ENCODE measurements at places on chromosomes 3 and 15.

- DNase-seq, result no peak
Observed at GRCh38 chr15:90855139-90855538, 13.2 kb upstream of the FURIN start.

- no peak for DNase-seq
Observed at GRCh38 chr3:183313764-183314163, 60.7 kb downstream of the B3GNT5 start.

DNA sequence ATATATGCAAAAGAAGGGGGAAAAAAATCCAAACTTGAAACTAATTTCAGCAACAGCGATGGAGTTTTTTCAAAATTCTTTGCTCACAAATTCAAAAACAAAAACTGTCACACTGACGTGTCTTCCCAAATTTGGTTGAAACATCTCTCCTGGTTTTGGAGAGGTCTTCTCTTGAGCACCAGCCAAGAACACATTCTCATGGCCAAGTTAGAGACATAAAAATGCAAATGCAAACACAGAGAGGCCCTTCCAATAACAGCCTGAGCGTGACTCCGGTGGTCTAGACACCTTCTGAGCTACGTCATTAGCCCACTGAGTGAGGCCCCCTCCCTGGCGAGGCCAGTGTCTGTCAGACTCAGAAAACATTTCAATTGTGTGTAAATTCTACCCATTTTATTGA, 436.0 kb upstream of the PROK2 start:
- DNase-seq, result no peak

GRCh38 chr3:30776186-30776815, 118.2 kb downstream of the GADL1 start:
- DNase-seq, result no peak

DNA sequence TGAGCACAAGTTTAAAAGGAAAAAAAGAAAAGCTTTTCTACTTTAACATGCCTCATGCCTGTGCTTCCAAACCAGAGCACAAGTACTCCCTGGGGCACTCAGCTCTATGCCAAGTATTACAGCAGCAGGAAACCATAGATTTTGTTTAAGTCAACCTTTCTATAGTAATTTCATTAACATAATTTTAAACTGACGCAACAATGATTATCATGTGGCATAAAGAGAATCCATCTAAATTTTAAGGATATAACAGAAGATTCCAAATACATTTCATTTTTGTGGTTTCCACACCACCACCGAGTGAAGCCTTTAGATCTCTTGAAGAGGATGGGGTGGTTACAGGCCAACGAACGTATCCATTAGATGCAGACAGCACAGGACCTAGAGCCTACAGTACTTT, 112.1 kb downstream of the TNIK start:
- DNase-seq, result no peak

- DNase-seq, result no peak
Observed at GRCh38 chr3:43632269-43632733, 10.5 kb upstream of the ANO10 start.

GRCh38 chr3:111723293-111724215, 128.4 kb upstream of the ZBED2 start:
- DNase-seq, result no peak

Data from stimulated activated CD8-positive, alpha-beta memory T cell treated with anti-CD3 and anti-CD28 coated beads, Interleukin-7, amount 100 ng/mL, for 4 hours (primary cell).